ENCODE measurements at places on chromosomes 12 and 14.

DNA sequence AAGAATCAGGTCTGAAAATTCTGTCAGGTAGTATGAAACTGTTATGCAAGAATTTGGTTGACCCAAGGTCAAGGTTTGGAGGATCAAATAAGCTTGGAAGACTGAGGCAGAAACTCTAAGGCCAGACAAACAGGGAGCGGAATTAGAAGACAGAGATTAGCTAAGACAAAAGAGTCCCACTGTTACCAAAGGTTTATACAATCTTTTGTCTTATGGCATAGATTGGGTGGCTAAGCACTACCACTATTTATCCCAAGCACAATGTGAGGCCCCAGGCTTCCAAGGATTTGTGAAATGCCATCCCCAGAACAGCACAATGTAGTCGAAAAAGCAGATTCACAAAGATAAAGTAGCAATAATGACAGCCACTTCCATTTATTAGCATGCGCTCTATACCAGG, 311.2 kb downstream of the SEC23A start:
- no peak for DNase-seq

- no peak for DNase-seq
Measured at GRCh38 chr14:102917056-102917385, 5.4 kb upstream of the AMN start.

- DNase-seq: no peak
Measured at GRCh38 chr12:70359458-70360197, 6.5 kb upstream of the KCNMB4 start.

- no peak for DNase-seq
Measured at GRCh38 chr14:99554184-99554583, 49.8 kb downstream of the CCDC85C start.

DNA sequence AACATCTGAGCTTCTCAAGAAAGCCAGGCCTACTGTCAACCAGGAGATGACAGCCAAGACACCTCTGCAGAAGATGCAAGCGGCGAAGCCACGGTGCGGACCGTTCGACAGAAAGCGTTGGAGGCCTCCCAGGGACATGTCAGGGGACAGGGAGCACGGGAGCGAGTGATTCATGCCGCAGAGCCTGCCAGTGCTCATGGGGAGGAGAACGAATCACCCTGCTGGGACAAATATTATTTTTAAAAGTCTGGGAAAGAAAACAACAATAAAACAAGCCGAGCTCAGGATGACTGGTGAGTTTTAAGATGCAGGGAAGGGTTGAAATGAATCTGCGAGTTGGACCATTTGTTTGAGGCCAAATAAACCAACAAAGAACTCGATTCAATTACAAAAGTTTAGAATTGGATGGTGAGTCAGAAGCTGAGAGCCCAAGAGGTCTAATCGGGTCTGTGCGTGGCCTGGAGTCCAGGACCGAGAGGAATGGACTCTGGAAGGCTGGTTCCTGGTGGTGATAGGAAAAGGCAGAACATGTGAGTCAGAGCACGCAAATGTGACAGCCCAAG, 91.0 kb downstream of the RBM19 start:
- DNase-seq: no peak

DNA sequence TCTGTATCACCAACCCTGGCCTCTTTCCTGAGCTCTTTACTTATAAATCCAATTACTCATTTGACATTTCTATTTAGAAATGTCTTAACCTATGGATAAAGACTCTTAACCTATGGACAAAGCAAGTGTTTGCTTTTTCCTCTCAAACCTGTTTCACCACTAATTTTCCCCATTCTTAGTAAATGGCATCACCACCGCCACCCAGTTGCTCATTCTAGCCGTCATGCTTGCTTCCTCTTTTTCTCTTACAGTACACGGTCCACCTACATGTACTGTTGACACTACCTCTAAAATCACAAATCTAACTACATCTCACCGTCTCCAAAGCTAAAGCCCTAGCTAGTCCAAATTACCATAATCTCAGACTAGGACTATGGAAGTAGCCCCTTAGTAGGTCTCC, 60.0 kb downstream of the CAPS2 start:
- DNase-seq: no peak

- DNase-seq: no peak
Measured at GRCh38 chr14:92473261-92473968, 40.2 kb upstream of the RIN3 start.

DNA sequence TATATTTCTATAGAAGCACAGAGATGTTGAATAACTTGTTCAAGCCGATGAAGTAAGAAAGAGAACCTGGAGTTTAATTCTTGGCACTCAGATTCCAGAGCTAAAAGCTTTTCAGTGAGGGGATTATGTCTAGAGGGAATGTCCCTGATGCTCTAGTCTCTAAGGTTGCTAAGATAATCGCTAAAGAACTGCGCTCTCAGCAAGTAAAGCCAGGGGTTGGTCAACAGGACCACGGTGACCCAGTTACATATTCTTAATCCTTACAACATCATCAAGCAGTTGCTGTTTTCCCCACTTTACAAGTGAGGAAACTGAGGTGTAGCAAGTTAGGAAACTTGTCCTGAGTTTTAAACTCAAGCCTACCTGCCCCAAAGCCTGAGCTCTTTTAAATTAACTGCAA, 110.8 kb downstream of the DAD1 start:
- DNase-seq: no peak

DNA sequence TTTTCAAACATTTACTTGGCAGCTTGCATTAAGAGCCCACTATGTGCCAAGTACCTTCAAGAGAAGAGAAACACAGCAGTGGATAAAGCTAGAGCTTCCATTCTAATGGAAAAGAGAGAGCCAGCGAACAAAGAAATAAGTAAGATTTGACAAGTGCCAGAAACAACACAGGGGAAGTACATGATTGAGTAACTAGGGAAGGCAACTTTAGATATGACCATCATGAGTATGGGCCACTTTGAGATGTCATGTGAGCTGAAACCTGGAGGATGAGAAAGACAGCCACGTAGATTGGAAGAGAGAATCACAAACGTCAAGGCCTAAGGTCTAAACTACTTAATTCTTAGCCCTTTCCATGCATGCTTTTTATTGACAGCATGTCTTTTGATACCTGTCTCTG, 121.4 kb downstream of the ITPR2 start:
- no peak for DNase-seq

GRCh38 chr12:28543021-28543890, 353.0 kb downstream of the CCDC91 start:
- DNase-seq: no peak

- no peak for DNase-seq
Measured at GRCh38 chr12:132672678-132673077, 14.5 kb downstream of the POLE start.

- no peak for DNase-seq
Measured at GRCh38 chr12:103780093-103780440, 61.0 kb downstream of the NT5DC3 start.

DNA sequence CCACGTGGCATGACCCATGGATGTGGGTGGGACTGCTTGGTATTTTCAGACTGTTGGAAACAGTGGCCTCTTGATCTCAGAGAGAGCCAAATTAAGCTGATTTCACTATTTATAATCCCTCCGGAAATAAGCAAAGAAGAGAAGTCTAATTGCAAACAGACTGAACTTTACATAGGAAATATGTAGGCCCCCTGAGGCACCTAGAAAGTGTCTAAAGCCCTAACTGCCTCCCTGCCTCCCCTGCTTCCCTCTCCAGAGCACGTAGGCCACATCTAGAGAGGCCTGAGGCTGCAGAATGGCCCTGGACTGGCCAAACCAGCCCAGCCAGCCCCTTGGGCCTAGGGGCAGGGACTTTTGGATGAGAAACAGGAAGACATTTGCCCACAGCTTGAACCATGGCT, 123.8 kb downstream of the ZFP36L1 start:
- peak; percentile 24 for DNase-seq

- no peak for DNase-seq
Measured at GRCh38 chr12:14695715-14696141, 671 bp downstream of the GUCY2C start.

- no peak for DNase-seq
Measured at GRCh38 chr14:35254736-35255135, 37.4 kb upstream of the PSMA6 start.

- DNase-seq: no peak
Measured at GRCh38 chr14:87351007-87351406, 642.0 kb downstream of the GALC start.

DNA sequence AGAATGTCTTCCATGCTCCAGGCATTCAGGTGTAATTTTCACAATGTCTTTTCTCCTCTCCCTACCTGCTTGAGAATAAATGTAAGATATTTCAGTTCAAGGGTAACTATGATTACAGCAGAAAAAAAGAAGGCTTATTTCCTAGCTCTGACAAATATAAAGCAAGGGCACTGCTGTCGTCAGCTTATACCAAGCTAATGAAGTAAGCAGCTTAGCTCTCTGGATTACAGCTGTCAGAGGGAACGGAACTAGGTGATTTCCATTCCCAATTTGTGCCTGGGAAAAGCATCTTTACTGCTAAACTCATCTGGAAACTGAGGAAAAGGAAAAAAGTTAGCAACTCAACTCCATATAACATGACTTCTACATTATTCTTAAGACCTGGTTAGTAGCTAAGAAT, 56.5 kb downstream of the ZFYVE26 start:
- no peak for DNase-seq

DNA sequence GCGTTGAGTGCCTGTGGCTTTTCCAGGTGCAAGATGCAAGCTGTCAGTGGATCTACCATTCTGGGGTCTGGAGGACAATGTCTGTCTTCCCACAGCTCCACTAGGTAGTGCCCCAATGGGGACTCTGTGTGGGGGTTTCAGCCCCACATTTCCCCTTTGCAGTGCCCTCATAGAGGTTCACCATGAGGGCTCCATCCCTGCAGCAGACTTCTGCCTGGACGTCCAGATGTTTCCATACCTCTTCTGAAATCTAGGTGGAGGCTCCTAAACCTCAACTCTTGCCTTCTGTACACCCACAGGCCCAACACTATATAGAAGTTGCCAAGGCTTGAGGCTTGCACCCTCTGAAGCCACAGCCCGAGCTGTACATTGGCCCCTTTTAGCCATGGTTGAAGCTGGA, 52.9 kb downstream of the PRKCH start:
- DNase-seq: no peak

DNA sequence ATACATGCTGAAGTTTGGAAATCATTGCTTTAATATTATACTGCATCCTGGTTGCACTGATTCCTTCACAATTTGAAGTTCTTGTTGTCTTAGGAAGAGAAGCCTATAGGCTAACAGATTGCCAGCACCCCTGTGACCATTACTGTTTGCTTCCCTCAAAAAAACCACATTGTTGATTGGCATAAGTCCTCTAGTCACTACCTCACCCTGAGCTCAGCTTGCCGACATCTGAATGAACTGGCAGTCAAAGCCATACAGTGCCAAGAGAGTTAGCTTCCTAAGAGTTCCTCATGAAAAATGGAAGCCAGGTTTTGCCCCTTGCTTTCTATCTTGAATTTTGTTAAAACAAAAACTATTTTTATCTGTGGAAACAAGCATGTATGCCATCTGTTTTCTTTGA, 276.1 kb downstream of the SYT1 start:
- DNase-seq: no peak

GRCh38 chr14:44341116-44341515, 166.0 kb downstream of the FSCB start:
- no peak for DNase-seq

GRCh38 chr12:95720146-95720545, 70.4 kb downstream of the NTN4 start:
- no peak for DNase-seq

DNA sequence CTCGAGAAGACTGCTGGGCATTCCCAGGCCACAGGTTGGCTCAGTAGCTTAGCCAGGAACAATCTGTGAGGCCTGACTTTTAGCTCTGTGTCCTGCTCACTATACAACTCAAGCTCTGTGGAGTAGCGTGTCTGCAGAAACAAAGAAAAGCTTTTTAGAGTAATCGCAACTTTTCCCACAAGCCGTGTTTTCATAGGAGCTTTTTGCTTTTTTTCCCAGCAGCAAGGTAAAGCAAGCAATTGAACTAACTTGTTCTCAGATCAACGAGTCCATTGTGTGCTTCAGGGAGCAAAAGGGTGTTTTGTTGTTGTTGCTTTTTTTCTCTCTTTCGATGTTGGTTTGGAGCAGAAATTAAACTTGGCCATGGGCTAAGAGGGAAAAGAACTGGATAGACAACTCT, 97.3 kb upstream of the BCL2L14 start:
- no peak for DNase-seq

GRCh38 chr14:91906374-91906773, 39.0 kb upstream of the TC2N start:
- no peak for DNase-seq

- no peak for DNase-seq
Measured at GRCh38 chr12:131634037-131634436, 76.9 kb upstream of the SFSWAP start.

GRCh38 chr14:20680363-20680762, 4.0 kb upstream of the RNASE4 start:
- DNase-seq: no peak

DNA sequence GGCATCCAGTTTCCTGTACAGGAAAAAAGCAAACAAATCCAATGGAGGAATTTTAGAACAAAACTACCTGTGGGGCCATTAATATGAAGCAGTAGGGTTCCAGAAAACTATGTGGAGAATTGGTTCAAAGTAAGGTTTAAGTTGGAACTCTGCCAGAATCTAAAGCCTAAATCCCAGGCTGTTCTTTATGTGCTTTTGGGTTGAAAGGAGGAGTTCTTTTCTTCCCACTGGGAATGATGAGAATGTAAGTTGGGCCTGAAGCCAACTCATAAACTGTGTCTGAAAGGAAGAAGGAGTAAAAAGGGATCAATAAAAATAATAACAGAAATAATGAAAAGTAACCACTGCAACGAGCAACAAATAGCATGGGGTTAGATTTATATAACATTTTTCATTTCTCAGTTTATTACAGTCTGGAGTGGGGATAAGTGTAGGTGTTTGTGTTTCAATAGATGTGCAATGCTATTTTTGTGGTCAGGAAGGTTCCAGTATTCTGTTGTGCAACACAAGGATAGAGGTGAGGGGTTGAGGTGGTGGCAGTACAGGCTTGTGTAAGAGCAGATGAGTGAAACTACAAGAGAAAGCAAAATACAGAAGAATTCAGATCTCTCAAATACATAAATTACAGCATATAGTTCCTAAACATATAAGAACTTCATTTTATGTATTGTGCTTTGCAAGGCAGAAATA, 373.6 kb downstream of the EMP1 start:
- DNase-seq: no peak

DNA sequence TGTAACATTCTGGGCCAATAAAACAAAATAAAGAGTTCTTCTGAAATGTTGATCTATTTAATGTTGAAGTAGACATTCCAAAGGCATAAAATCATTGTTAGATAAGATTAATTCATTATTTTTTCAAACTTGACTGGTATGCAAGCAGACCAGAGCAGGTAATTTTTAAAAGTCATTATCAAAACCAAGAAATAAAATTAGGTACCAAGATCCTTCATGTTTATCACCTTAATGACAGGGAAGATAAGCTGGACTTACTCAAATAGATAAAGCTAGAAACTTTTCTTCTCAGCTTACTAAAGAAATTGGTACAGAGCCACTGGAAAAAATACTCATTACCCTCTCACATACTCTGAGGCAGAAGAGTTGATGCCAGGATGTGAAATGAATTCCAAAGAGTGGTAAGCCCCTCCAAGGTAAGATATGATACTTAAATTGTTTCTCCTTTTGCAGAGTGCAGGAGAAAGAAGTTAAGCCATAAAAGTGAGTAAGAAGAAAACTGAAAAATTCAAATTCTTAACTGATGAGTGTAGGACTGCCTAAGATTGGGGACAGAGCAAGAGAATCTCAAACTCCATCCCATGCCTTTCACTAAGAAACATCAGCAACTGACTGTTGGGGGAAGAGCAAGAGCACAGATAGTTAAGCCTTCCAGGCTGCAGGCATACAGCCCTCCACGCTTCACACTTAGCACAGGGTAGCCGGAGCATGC, 111.9 kb downstream of the SLC41A2 start:
- DNase-seq: no peak

GRCh38 chr14:30196861-30197260, 269.2 kb upstream of the PRKD1 start:
- DNase-seq: no peak
